ENCODE measurements at places on chromosomes 3 and 15.

- DNase-seq: no peak
Observed at GRCh38 chr3:177640319-177640965, 443.2 kb upstream of the TBL1XR1 start.

- DNase-seq: no peak
Observed at GRCh38 chr3:9194509-9195184, 54.8 kb downstream of the SRGAP3 start.

GRCh38 chr3:15820911-15821310, 23.1 kb upstream of the ANKRD28 start:
- no peak for DNase-seq

DNA sequence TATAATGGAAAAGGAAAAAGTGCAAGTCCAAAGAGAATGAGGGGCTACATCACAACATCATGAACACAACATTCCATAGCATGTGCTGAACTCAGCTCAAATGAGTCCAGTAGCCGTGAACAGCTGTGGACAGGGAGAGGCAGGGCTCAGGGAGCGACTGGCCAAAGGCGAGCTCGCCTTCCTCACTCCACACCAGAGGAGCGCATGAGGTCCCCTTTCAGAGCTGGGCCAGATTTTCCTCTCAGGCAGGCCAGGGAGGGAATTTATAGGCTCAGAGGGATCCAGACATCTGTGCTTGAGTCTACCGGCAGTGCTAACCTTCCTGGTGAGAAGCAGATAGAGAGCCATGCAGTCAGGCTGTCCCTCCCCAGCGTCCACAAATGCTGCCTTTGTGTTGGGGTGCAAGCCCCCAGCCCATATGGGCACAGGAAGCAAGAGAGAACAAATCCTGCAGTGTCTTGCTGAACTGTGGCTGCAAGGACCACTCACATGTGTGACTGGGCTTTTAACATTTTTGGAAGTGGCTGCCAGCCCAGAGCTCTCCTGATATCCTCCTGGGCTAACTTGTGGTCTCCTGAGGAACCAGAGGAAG, 32.5 kb downstream of the ARHGEF3 start:
- DNase-seq: no peak

DNA sequence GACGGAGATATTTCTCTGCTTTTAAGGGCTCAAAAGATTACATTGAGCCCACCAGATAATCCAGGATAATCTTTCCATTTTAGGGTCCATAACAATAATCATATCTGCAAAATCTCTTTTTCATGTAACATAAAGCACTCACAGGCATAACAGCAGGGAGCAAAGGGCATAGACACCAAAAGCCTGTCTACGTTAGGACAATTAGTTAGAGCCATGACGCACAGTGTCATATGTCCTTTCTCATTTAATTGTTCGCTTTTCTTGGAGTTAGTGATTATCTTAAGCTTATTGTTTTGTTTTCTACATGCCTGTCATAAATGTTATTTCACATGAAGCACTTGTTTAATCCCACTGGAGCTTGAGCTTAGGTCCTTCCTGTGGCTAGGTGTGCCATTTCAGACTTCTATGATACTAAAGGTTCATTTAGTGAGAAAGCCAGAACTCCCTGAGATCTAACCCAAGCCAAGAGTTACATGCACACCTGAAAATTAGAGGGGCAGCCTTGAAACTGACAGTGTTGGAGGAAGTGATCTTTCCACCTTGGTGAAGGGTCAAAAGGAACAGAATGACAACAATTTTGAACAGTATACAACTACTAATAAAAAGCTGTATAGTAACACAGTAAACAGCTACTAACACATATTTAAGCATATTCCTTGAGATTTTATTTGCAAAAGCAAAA, 11.7 kb upstream of the HHATL start:
- no peak for DNase-seq

DNA sequence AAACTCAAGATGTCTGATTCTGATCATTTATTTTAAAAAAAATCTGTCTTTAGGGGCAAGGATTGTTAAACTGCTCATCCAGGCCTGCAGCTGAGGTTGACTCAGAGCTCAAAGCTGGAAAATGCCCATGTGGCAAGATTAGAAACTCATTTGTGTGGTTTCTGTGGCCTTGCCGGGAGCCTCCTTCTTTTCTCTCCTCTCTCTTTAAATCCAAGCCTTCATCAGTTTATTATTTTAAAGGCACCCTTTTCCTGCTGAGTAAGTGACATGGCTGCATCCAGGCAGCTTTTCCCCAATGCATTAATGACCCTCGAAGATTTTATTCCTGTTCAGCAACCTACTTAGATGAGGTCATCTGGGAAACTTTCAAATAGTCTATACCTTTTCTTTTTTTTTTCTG, 221.3 kb upstream of the CDIN1 start:
- no peak for DNase-seq

- no peak for DNase-seq
Observed at GRCh38 chr3:24225385-24225950, 269.2 kb downstream of the THRB start.

- no peak for DNase-seq
Observed at GRCh38 chr3:51275111-51275805, 109.8 kb upstream of the MANF start.

DNA sequence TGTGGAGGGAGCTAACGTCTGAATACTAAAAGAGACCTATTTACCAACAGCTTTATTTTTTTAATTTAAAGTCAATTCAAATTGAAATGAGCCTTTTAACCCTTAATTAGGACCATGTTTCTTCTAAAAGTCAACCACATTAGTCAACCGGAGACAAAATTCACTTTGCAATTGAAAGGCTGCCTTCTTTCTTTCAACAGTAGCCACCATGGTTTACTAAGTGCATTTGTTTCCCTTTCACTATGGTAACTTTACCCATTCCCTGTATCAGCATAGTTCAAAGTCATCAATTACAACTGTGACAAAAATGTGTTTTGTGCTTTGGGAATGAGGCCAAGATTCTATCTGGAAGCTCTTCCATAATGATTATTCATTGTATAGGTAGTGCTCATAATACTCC, 225.4 kb downstream of the EPHA3 start:
- DNase-seq: no peak

GRCh38 chr3:127654374-127654773, 18.4 kb upstream of the ABTB1 start:
- no peak for DNase-seq
